Naive thymus-derived CD4-positive, alpha-beta T cell (primary cell): ENCODE measurements at places on chromosomes 2 and 18. TPM values are rescaled to one million over a fixed set of nuclear protein-coding genes. Genes with fewer than 3 reads are reported as not detected.

C2orf15 gene
- 7.2 TPM for polyA plus RNA-seq

POMC gene
- 10.1 TPM for polyA plus RNA-seq

ANKRD30BL gene
- not detected for polyA plus RNA-seq

TLX2 gene
- polyA plus RNA-seq, result not detected
